Putamen (tissue), 1 donor: ENCODE measurements at places on chromosomes 7 and 10.
A peak's percentile ranks its signal among the peaks of the same experiment; 100 is the strongest.

DNA sequence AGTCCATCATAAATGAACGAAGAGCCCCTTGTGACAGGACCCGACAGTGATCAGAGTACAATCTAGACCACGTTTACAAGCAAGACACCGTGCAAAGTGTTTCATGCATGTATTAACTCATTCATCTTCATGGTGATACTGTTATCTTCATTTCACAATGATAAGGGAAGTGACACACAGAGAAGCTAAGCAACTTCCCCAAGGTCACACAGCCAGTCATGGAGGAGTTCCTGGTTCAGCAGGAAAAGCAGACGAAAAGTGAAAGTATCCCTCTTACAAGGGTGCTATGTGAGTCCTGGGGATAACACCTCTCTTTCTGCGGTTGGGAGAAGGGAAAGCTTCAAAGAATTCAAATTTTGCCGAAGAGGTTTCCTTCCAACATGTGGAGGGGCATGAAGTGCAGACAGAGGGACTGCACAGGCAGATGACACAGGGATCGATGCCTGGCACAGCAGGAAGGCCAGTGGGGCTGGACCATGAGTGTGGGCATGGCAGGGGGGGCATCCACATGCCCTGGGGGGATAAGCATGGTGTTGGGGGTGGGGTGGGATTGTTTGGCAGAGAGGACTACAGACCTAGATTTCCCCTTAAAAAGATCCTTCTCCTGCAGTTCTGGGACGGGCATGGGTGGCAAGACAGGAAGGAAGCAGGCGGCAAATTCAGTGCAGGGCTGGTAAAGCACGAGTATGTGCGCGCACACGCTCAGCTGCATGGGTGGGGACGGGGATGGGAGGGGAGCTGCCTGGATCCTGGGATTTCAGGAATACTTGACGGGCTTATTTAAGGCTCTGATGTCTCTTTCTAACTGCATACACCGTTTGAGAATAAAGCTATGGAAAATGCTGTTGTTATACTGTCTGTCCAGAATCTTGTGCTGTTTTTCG lies 33.5 kb upstream of the DDC start:
- peak; percentile 22 for DNase-seq

DNA sequence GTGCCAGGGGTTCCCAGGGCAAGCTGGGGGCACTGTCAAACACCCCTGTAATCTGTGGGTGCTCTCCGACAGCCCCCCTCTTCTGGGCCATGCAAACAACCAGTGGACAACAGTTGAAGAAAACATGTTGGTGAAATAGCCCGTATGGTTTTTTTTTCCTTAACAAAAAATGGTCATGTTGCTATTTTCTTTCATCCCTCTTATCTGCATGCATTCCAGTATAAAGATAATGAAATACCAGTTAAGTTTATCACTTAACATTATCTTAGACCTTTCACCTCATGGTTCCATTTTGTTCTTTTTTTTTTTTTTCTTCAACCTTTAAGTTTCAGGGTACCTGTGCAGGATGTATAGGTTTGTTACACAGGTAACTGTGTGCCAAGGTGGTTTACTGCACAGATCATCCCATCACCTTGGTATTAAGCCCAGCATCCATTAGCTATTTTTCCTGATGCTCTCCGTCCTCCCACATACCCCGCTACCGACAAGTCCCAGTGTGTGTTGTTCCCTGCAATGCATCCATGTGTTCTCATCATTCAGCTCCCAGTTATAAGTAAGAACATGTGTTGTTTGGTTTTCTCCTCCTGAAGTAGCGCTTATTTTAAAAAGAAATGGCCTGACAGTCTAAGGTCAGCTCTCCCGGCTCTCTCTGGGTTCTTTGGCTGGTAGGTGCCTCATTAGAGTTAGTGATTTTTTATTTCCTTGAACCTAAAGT lies 110.1 kb downstream of the NRP1 start:
- DNase-seq = no peak

DNA sequence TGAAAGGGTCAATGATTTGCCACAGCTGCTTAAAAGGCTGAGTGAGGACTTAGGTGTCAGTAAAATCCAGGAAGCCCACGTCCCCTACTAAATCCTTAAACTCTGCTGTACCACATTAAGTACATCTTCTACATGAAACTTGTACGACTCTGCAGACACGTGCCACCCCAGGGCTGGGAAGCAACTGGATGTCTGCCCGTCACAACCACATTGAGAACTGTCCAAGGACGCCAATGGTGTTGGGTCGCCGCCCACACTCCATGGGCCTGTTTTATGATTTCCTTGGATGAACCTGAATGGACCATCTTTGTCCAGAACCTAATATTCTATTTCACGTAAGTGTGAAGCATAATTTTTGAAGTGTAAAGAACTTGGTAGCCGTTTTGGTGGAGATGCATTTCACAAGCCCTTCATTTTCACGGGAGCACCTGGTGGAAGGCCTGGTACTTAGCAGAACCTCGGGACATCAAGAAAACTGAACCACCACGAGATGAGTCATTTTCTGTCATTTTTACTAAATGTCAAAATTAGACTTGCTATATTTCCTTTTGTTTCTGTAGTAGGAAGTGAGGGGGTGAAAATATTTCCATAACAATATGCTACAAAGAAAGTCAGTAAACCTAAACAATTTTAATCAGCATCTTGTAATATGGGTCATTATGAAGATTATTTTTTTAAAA lies 134.9 kb downstream of the SFMBT2 start:
- DNase-seq = no peak

DNA sequence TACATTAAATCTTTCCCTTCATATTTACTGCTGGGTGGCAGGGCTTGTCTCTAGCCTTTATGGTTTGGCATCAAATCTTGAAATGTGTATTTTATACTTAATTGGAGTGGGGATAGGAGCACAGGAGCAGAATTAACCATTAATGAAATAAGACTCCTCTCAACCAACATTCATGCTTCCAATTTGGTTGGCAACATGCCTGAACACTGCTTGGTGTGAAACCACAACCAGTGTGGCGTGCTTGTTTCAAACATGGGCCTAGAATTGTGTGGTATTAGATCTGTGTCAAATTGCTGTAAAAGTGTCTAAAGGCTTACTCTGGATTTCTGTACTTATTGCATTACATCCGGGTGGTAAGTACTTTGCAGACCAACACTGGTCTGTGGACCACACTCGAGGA lies 25.1 kb upstream of the VPS41 start:
- DNase-seq = no peak

DNA sequence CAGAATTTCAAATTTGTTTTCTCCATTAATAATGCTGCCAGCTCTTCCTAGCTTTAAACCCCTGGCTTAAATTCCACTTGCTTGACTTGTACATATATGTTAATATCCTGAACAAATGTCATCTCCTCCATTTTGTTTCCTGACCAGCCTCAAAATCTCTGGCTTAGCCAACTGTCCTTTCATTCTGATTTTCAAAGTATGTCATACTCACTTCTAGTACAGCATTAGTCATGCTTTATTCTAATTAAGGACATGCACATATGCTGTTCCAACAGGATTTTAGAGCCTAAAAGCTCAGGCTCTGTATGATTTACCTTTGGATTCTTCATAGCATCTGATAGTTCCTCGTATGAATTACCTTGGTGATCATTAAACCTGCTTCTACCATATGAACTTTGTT lies 158.3 kb downstream of the ZNF438 start:
- DNase-seq = no peak

- DNase-seq = no peak
Observed at GRCh38 chr10:103854686-103855391, 537 bp downstream of the SH3PXD2A start.

DNA sequence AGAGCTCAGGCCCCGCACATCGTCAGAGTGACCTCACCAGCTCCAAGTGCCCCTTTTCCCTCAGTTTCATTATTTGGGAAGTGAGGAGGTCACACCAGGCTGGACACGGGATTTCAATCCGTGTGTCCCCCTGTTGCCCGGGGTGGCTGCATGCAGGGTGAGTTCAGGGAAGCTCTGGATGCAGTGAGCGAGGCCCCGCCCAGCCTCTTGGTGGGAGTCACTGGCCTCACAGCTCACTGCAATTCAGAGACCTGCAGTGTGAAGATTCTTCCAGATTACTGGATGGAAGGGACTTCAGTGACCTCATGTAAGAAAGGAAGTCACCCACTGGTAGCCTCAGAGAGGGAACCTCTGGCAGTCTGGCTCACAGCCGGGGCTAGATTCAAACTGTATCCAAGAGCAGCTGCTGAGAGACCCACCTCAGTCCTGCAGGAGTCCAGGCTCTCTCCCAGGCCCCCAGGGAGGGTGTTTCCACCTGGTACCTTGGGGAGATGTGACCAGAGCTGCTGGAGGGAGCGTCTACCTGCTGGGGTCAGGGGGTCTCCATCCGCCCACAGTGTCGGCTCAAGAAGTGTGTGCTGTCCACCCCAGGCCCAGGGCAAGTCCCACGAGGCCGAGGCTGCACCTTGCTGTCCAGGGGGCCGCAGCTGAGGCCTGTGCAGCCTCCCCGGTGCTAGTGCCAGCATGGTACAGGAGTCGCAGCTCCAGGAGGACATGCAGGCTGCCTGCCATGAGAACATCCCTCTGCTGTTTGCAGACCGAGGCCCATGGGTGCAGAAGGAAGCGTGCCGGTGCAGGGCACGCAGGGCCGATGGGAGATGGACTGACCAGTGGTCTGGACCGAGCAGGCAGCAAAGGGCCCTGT lies 54.4 kb downstream of the MGMT start:
- no peak for DNase-seq

GRCh38 chr7:41745451-41745850 lies 42.6 kb upstream of the INHBA start:
- DNase-seq = no peak

- no peak for DNase-seq
Observed at GRCh38 chr10:99765672-99766301, 16.7 kb upstream of the ABCC2 start.

DNA sequence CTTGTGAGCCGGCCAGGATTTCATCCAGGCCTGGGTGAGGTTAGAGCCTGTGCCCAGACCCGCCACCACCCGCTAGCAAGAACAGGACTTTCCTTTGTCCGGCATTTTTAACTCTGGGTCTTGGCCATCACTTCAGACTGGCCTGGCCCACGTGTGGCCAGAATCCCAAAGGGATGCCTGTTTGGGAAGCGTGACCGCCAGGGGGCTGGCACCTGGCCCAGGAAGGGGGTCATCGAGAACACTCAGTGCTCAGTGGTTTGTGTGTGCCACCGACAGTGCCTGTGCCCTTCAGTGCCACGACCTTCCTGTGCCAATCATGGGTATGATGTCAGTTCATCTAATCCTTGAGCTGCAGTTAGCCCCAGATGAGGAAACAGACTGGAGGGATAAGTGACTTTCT lies 85.0 kb downstream of the ZMIZ1 start:
- no peak for DNase-seq

GRCh38 chr7:78499971-78500370 lies 701.4 kb downstream of the PHTF2 start:
- no peak for DNase-seq

- DNase-seq = no peak
Observed at GRCh38 chr10:112613620-112614019, 166.6 kb downstream of the VTI1A start.

DNA sequence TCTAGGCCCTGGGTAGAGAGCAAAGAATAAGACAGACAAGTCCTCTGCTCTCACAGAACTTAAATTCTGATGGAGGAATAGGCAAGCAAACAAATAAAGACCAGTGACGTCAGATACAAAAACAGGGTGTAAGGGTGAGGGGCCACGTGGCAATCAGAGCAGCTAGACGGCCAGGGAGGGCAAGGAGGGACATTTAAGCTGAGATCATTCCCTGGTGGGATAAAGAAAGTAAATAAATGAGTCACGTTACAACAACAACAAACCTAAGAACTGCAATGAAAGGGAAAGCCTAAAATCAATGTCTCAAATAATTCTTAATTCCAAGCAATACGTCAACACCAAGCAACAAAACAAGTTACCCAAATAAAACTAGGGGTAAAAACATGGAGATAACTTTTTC lies 21.8 kb downstream of the STN1 start:
- DNase-seq = no peak

- no peak for DNase-seq
Observed at GRCh38 chr7:101702362-101702850, 73.3 kb upstream of the MYL10 start.
